OCI-M1 (cell line): ENCODE measurements at places on chromosomes 2 and 18.

GRCh38 chr2:97730245-97730644 lies 16.9 kb downstream of the ZAP70 start:
- no peak for DNase-seq

DNA sequence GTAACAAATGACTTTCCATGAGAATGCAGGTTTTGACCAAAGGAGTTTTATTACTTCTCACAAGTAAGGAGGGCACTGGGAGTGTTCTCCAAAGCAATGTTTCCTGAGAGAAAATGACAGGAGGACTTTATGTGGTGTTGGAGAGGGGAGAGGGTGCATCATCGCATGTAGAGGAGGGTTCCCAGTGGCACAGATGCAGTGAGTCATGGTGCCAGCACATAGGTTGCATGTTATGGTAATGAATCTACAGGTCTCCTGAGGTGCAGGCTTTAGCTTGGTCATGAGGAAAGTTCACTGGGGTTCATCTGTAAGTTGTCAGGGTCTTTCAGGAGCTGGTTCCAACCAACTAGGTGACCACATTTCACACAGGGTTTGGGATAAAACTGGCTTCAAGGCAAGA lies 30.4 kb downstream of the NAT8 start:
- DNase-seq: no peak

DNA sequence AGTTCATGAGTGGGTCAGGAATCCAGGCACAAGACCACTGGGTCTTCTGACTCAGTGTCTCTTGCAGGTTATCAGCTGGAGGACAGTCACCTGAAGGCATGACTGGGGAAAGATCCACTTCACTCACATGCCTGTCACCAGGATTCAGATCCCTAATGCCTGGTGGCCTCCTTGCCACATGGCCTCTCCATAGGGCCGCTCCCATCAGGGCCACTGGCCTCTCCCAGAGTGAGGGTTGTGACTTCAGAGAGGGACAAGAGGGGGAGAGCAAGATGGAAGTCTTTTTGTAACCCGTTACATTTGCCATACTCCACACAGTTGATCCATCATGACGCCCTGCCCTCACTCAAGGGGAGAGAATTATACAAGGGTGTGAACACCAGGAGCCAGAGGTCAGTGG lies 13.0 kb upstream of the OTOS start:
- DNase-seq: no peak

DNA sequence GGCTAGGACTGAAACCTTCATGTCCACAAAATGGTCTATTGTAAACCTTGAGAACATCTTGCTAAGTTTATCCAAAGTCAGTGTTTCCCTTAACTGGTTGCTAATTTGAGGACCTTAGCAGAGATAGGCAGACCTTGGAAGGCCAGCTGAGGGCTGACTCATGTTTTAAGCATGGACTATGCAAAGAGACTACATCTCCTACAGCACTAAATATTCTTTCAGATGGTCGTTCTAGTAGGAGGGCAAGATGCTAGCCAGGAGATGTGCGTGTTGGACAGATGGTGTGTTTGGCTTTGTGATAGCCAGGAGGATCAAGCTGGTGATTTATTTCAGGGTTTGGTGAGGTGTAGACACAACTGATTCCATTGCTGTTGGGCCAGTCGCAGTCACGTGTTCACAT lies 75.8 kb downstream of the NRP2 start:
- no peak for DNase-seq

- no peak for DNase-seq
Observed at GRCh38 chr2:66565291-66565690, 130.4 kb downstream of the MEIS1 start.

- no peak for DNase-seq
Observed at GRCh38 chr2:135732561-135732960, 9.1 kb upstream of the UBXN4 start.

GRCh38 chr2:67836866-67837265 lies 225.9 kb downstream of the C1D start:
- no peak for DNase-seq

GRCh38 chr18:75500545-75500944 lies 73.0 kb upstream of the SMIM21 start:
- no peak for DNase-seq

DNA sequence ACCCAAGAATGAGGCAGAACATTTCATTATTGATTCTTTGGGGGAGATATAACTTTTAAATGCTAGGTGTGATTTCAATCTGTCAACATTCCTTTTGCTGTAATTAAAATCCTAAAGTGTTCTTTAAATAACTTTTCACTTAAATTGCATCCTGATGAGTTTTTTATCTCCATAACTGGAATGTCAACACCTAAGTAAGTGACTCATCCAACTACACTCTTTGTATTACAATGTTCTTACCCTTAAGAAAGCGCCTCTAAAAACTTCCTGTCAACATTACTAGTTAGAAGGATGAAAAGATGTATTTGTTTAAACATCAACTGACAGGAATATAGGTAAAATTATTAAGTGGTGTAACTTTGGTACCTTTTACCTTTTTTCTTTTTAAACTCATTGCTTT lies 1657.0 kb downstream of the LRP1B start:
- no peak for DNase-seq

DNA sequence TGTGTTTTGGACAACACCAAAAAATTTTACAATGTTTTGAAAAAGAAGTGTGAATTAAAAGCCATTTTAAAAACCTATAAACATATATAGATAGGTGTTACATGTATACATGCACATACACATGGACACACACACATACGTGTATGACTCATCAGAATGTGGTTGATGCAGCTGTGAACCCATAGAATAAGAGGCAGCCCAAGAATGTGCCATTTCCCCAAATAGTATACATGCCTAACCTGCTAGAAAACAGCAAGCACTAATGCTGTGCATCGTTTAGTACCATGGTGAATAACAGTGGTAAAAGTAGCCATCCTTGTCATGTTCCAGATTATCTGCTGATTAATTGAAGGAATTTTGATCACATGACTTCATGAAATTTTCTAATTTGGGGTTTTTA lies 149.0 kb downstream of the DSEL start:
- DNase-seq: no peak

GRCh38 chr18:46199515-46200147 lies 95.4 kb downstream of the HAUS1 start:
- DNase-seq: peak; percentile 57

GRCh38 chr2:120775194-120775593 lies 39.5 kb downstream of the GLI2 start:
- DNase-seq: no peak

GRCh38 chr2:239209783-239210182 lies 191.0 kb downstream of the HDAC4 start:
- DNase-seq: no peak

- peak; percentile 43 for DNase-seq
Observed at GRCh38 chr2:20781656-20782265, 41.1 kb downstream of the LDAH start.

DNA sequence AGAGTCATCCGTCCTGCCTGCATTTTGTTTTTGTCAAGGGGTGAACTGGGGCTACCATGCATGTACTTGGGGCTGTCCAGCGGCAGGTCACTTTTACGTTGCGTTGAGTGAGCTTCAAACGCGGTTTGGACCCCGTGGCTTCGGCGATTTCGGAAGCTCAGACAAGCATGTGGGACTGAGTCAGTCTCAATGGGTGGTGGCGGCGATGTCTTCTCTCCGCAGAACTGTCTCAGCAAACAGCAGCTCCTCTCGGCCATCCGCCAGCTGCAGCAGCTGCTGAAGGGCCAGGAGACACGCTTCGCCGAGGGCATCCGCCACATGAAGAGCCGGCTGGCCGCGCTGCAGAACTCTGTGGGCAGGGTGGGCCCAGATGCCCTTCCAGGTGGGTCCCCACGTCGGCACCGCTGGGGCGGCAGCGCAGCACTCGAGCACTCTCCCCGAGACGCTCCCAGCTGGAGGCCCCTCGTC lies 21.3 kb downstream of the FBLN7 start:
- no peak for DNase-seq

GRCh38 chr2:100425573-100426383 lies 8.3 kb upstream of the CHST10 start:
- DNase-seq: peak; percentile 3

- no peak for DNase-seq
Observed at GRCh38 chr2:240931319-240931949, 25.3 kb downstream of the CROCC2 start.

DNA sequence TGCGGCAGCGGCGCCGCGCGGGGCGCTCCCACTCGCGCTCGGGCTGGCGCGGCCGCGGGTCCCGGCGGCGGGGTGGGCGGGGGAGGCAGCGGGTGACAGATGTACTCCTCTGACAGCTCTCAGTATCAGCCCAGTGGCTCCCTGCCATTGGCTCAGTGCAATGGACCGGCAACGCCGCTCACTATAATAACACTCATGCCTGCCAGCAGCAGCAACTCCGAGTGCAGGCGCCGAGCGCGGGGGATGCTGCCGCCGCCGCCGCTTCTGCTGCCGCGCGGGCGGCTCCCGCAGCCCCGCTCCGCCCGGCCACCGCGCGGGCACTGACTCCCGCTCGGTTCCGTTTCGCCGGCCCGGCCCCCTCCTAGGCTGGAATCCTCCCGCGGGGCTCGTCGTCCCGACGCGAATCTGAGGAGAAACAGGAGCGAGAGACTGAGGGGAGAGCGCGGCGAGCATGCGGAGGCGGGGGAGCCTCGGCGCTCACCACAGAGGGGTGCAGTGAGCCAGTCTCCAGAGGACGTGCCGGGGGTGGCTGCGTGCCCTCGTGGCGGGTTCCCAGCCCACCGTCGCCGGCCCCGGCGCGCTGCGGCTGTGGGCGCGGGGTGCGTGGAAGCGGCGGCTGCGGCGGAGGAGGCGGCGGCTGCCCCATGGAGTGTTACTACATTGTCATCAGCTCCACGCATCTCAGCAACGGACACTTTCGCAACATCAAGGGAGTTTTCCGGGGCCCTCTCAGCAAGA lies at the start of gene ZNF804A:
Gene ZNF804A (plus strand): TSS at position 214 of the 738 bp plus-strand sequence. CDS start 431 bp downstream, at position 645.
- DNase-seq: peak; percentile 84

- DNase-seq: peak; percentile 59
Observed at GRCh38 chr18:2961821-2962220, 51.1 kb downstream of the LPIN2 start.

DNA sequence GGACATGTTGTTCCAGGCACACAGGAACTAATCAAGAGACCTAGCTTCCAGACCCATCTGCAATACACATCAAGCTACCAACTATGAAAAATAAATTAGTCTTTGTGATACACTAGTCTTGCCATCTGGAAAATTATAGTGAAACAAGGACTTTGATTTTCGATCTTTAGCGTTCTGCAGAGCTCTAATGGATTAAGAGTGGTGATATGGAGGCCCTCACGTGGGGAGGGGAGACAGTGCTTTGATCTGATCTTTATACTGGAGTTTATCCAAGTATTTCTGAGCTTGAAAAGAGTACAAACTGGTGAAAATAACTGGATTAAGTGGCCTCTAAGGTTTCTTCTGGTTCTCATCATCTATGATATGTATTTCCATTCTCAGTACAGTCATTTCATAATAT lies 273.4 kb upstream of the CDH7 start:
- no peak for DNase-seq

- DNase-seq: peak; percentile 13
Observed at GRCh38 chr2:169162613-169163012, 93.2 kb downstream of the DHRS9 start.

DNA sequence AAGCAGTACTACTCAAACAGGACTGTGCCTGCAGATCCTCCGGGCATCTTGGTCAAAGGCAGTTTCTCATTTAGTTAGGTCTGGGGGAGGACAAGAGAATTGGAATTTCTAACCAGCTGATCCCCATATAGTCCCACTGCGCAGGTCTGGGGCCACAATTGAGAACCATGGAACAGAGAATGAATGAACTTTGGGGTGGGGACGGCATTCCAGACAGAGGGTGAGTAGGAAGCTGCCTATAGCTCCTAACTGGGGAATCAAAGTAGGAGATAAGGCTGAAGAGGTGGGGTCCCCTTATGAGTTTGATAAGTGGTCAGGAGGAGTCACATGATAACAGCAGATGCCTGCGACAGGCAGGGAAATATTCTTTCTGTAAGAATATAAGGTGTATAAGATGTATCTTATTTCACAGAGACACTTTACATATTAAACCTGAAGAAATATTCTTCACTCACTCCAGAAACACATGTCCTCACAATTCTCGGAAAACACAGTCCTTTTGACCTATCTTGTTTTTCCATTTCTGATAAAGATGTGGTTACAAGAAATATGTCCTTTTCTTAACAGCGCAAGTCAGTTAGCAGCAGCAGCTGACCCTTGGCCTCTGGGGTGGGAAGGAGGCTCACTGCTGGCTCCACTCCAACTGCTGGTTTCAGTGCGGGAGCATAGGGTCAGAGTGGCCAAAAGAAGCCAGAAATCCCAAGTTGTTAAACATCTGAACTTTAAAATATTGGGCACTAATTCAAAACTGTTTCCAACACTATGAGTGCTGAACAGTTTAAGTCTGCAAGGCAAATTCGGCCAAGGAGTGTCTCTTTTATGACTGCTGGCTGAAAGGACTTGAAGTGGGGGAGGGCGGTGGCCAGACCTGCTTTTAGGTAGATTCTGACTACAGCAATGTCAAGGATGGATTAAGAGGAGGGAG lies 12.6 kb upstream of the TMEM214 start:
- DNase-seq: peak; percentile 96

DNA sequence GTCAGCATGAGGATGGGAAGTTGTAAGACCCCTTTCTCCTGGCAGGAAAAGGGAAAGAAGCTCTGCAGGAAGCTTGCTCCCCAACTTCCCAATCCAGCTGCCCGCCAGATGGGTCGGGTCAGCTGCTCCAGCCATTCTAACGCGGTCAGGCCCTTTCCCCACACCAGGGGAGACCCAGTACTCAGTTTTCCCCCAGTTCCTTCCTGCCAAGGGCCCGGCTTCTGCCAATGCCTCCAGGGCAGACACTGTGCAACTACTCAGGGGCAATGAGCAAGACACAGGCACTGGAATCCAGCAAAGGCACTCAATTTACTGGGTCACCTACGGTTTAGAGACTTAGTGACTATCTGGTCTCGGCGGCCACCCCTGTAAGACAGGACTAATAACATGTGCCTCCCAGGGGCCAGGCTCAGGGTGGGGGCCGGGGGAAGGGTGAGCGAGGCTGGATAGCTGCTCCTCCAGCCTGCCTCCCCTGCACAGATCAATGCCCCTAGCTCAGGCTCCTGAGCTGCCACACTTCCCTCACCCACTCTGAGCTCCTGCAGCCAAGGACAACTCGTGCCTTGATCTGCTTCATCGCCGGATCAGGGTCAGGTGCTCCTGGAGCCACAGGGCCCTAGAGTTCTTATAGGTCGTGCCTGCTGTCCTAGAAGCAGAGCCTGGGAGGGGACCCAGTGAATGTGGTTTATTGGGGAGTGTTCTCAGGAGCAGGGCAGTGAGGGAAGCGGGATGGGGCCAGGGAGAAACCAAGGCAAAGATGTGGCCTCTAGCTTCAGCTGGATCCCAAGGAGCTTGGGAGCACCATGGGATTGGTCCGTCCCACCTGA lies 171.1 kb downstream of the ZFP36L2 start:
- DNase-seq: no peak

- DNase-seq: no peak
Observed at GRCh38 chr2:85019121-85019520, 48.2 kb downstream of the KCMF1 start.

- DNase-seq: peak; percentile 29
Observed at GRCh38 chr2:178858896-178859625, 51.8 kb upstream of the TTN start.

- peak; percentile 12 for DNase-seq
Observed at GRCh38 chr2:168584911-168585310, 128.8 kb downstream of the CERS6 start.

- DNase-seq: no peak
Observed at GRCh38 chr2:105271393-105272045, 30.0 kb downstream of the GPR45 start.

GRCh38 chr2:41741951-41742595 lies 305.7 kb upstream of the PKDCC start:
- peak; percentile 27 for DNase-seq
